ENCODE measurements at places on chromosomes 6 and 20.

GRCh38 chr20:12786276-12786675, 222.5 kb upstream of the SPTLC3 start:
- no peak for DNase-seq

- no peak for DNase-seq
These were observed 87.8 kb downstream of the SLC2A10 start for GRCh38 chr20:46797206-46797605.

- no peak for DNase-seq
These were observed 77.5 kb downstream of the CAP2 start for GRCh38 chr6:17470938-17471327.

GRCh38 chr6:70388814-70389213, 24.5 kb upstream of the FAM135A start:
- DNase-seq = no peak

- DNase-seq = no peak
These were observed 60.4 kb downstream of the SRC start for GRCh38 chr20:37406010-37406998.

DNA sequence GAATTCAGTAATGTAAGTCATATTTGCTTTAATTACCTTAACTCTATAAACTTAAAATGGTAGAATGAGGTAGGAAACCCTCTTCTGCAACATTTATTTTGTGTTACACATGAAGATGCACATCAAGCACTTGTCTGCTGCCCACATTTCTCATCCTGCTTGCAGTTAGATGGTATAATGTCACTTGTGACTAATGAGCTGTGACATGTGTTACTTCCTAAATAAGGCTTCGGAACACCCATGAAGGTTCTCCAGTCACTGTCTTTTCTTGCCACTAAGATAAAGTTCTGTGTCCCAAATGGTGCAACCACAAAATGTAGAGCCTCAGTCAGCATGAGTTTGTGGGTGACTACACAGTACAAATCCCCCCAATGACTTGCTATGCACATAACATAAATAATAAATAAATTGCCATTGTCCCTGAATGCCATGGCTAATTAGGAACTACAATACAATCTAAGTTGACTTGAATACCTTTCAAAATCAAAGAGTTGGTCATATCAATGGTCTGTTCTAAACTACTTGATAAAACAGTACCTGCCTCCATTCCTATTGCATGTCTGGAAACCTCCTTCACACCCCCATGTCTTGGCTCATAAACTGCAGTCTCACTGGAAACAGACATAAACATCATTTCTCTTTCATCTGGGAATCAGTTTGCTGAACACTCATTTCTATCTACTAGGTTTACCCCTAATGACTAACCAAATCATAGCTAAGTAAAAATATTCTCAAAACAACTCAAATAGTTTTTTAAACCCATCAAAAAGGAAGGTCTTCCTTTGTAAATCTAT, 157.2 kb downstream of the PTPRK start:
- no peak for DNase-seq

DNA sequence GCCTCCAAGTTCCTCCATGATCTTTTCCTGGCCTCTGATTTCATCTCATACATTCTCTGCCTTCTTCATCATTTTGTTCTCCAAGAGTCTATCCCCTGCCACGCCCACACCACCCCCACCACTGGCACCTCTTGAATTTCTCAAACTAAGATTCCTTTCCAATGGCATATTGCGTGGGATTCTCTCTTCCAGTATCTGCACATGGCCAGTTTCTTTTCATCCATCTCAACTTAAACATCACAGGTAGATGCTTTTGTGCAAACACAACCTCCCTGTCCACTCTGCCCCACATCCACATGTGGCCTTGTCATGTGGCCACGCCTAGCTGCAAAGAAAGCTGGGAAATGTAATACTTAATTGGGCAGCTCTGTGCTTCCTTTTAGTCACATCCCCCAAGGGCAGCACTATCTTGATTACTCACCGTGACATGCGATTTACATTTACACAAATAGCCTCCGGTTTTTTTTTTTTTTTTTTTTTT, 33.4 kb upstream of the ZMYND8 start:
- no peak for DNase-seq

DNA sequence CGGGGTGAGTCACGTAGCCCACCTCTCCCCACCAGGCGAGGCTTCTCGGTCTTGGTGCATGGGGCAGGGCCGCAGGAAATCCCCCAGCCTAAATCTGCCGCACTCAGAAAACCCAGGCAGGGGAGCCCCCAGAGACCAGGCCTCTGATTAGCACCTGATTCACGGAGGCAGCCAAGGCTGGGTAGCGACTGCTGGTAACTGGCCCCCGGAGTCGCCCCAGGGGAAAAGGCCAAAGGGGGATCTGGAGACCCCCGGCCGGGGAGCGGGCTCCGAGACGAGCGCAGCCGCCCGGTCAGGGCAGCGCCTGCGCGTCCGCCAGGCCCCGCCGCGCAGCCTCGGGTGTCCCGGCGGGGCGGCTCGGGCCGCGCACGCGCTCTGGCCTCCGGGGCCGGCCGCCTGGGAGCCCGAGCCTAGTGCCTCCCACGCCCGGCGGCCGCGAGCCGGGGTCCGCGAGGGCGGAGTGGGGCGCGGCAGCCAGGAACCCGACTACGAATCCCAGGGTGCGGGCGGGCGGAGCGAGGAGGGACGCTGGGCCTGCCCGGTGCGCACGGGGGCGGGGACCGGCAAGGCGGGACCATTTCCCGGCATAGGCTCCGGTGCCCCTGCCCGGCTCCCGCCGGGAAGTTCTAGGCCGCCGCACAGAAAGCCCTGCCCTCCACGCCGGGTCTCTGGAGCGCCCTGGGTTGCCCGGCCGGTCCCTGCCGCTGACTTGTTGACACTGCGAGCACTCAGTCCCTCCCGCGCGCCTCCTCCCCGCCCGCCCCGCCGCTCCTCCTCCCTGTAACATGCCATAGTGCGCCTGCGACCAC, at the start of gene DUSP22:
Gene DUSP22, plus strand, starts transcription at position 791 of the 809 bp plus-strand sequence. CDS start 53 bp downstream, outside the sequence.
- peak; percentile 83 for DNase-seq

DNA sequence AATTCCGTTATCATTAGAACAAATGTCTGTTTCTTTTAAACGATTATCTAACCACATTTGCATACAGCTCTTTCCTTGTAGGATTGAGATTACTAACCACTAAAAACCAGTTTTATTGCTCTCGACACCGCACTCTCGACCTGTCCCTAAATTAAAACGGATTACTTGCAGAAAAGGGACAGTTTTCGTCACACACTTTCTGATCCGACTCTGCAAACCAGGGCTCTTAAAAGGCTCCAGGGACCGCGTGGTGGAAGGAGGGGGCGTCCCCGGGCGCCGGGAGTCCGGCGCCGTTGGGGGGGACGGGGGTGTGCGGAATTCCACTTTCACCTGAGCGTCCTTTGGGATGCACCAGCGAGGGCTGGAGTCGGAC, 731 bp downstream of the MAK start:
- peak; percentile 46 for DNase-seq

- DNase-seq = no peak
These were observed 2.4 kb upstream of the PPP1R3G start for GRCh38 chr6:5082487-5083306.

DNA sequence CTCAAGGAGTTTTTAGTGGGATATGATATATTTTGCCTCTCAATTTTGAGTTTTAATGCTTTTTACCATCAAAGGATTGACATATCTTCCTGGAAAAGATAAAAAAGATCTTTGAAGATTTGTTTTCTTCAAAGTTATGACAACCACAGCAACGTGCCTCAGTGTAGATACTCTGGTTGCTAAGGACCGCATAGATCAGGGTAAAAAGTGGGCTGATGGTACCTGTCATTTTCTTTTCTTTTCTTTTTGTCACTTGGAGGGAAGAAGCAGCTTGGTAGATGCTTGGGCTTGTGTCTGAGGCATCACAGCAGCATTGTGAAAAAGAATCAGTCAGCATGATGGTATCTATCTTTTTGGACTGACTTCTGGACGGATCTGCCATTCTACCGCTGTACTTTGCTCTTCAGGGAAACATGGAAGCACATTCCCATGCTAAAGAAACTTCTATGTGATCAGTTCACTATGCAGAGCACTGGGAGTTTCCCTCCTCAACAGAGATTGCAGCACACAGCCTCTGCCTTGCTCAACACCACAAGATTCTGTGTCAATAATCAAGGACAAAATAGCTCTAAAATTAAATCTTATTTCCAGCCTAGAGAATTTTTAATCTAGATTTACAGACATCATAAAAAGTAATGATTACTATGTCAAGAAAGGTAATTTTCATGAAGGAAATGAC, 54.8 kb upstream of the SGK1 start:
- no peak for DNase-seq

- DNase-seq = no peak
These were observed 5.5 kb downstream of the RFPL4B start for GRCh38 chr6:112352607-112353006.

DNA sequence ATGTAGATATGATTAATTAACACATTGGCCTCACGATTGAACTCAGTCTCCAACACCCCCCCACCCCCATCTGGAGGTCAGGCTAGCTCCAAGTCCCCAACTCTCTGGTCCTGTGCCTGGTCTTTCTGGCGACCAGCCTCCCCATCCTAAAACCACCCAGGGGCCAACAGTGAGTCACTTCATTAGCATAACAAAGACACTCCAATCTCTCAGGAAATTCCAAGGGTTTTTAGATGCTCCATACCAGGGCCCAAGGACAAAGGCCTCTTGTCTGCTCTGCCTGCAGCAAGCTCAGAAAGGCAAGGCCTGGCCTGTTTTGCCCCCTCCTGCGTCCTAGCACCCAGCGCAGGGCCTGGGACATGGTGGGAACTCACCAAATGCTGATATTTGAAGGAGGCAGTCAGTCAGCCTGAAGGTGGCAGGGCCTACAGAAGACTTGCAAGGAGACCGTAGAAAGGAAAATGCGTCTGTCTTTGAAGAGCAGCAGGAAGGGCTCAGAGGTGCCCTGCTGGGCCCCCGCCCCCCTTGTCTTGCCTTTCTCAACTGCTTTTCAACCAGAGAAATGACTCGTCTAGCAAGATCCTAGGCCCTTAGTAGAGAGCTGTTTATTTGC, 184.7 kb downstream of the CDH4 start:
- DNase-seq = no peak

DNA sequence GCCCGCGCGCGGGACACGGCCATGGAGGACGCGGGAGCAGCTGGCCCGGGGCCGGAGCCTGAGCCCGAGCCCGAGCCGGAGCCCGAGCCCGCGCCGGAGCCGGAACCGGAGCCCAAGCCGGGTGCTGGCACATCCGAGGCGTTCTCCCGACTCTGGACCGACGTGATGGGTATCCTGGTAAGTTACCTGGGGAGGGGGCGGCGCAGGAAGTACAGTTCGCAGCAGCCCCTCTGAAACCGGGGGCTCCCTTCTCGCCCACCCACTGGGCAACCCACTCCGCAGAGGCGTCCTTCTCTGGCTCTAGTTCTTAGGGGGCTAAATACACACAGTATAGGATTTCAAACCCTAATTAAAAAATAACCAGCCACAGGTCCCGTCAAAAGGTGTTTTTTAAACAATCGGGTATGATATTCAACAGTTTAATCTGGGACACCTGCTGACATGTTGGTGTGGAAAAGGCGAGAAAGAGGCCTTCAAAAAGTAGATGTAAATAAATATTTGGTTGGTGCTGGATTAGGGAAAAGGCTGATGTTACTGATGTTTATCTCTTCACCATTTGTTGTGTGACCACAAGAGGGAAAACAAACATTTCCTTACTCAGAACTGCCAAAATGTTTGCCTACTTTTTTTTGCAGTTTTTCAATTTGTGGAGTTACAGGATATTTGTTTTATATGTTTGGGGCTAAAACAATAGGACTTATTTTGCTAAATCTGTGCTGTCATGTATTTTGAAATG, 577 bp downstream of the SASH1 start:
- DNase-seq = no peak

DNA sequence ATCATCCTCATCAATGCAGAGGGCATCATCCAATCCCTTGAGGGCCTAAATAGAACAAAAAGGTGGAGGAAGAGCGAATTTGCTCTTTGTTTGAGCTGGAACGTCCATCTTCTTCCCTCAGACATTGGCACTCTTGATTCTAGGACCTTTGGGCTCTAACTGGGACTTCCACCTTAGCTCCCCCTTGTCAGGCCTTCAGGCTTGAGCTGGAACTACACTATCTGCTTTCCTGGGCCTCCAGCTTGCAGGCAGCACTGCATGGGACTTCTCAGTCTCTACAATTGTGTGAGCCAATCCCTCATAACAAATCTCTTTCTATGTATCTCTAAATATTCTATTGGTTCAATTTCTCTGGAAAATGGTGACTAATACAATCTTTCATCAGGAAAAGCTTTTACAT, 155.4 kb downstream of the MCHR2 start:
- DNase-seq = no peak

- DNase-seq = no peak
These were observed 46.6 kb downstream of the ZMYND8 start for GRCh38 chr20:47309806-47310426.

DNA sequence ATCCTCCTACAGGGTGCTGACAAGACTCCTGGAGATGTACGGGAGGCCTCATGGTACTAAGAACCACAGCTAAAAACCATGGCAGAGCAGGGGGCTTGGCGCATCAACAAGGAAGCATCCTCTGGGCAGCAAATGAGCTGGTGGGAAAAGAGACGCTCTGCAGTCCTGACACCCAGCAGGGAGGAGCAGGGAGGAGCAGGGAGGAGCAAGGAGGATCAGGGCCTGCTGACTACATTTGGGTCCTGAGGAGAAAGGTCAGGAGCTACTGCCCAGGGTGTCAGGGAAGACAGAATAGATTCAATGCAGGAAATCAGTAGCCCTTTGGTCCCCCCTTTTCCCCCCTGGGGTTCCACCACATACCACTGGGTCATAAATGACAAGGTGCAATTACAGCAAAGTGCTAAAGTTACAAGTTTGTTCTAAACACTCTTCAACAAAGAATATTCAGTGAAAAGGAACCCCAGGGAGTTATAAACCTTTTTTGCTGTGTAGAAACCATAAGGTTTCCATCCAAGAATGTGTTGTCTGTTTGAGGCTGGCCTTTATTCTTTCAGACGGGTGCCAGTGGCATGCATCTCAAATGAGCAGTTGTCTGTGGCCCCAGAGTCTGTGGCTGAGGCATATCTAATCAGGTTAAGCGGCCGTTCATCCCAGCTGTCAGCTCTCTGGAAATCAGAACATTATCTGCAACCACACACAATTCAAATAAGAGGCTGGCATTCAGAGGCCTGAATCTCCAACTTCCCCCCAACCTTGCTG, 325.0 kb downstream of the CDC5L start:
- no peak for DNase-seq

DNA sequence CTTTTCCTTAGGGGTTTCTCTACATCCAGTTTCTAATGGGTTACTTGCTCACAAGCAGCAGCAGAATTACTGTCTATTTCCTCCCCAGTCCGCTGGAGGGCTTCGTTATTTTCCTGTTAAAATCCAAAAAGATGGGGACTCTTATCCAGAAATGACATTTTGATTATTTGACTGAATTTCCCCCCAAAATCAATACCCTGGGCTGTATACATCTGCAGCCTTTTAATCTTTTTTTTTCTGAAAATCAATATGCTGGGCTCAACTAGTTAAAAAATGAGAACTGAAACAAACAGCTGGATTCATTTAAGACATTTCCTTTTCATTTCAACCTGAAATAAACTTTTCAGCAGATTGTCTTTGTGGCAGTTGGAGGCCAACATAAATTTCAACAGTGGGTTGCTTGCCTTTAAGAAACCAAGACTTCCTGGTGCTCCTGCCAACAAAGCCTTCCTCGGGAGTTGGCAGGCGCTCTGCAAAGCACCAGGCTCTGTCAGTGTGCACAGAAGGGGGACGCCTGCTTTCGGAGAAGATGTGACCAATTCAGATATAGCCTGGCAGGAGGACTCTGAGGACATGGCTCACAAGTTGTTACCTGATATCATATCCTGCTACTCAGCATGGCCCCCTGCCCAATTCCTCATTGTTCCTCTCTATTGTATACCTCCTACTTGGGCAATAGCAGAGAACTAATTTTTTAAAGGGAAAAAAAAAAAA, 204.7 kb upstream of the ARG1 start:
- DNase-seq = no peak

- no peak for DNase-seq
These were observed 397.9 kb downstream of the SAMD5 start for GRCh38 chr6:147906361-147906760.

Data from CD4-positive, alpha-beta T cell (primary cell).